ENCODE measurements at places on chromosomes 1 and 21.

DNA sequence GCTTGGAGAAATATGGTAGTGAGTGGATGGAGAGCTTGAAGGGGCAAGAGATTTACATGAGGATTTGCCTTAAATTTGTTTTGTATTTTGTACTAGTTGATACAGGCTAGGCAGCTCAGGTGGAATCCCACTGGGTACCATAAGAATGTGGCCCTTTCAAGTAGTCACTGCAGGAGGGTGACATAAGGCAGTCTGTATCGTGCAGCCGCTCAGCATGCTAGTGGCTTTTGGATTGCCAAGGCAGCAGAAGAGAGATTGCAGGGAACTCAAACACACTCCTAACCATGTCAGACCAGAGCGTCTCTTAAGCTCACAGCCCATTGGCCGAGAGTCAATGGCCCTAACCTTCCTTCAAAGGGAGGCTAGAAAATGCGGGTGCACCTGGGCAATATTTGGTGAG lies 420.0 kb downstream of the ADGRL2 start:
- no peak for DNase-seq

DNA sequence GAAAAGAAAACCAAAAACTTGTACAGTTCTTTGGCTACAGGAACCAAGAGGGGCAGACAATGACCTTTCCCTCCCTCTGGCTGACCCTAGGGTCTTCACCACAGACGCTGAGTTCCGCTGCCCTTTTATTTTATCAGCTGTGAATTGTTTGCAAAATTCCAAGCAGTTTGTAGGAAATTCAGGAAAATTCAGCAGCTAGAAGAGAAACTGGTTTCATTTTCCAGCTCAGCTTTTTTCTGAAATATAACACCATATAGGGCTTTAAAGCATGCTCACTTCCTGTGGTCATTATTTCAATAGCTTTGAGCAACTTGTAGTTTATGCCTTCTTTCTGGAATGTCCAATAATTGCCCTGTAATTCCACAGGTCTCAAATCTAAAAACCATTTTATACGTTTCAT lies 5.5 kb upstream of the PIK3R3 start:
- DNase-seq = peak; percentile 32

- no peak for DNase-seq
These were observed 347.2 kb downstream of the PTPRC start for GRCh38 chr1:198986036-198986435.

DNA sequence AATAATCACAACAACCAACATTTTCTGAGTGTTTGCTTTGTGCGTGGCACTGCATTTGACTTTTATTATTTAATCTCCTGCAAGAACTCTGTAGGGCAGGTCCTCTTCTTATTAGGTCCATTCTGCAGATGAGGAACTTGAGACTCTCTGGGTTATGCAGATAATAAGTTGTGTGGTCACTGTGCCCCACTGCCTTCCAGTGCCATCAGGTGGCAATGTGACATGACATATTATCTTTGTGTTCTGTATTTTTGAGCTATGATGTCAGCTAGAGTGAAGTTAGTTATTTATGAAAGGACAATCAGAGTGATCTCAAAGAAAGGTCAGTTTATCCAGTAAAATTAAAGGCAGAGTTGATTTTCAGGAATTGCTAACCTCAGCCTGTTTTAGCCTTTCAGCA lies 196.0 kb downstream of the FMN2 start:
- no peak for DNase-seq

Data from fibroblast of gingiva (primary cell).